ENCODE measurements at places on chromosomes 1 and 21. TPM values are rescaled to one million over a fixed set of nuclear protein-coding genes. Genes with fewer than 3 reads are reported as not detected.

DNA sequence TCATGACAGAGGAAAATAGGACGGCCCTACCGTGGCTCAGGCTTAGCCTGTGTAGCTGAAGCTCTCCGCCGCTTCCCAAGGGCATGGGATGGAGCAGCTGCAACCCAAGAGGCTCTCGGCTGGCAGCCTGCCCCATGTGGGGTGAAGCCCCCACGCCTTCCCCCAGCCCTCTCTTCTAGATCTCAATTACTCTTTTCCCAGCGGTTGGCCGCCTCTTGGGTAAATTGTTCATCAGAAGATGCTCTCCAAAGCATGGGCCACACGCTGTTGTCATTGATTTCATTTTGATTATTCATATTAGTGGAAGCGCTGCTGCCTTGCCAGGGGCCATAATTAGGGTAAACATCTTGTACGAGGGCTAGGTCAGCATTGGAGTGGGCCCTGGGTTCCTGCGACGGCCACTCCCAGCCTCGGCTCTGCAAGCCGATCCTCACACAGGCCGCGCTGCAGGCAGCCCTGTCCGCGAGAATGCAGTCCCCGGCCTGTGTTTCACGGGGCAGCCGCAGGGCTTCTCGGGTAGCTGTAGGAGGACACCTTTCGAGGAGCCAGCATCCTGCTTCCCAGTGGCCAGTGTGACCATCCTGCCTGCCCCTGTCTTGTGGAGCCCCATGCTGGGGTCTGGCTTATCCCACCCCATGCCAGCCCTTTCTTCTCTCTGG, 114.4 kb upstream of the VAMP3 start:
- no peak for DNase-seq

GRCh38 chr1:9538669-9539164, 548 bp upstream of the SLC25A33 start:
- DNase-seq, result no peak

Gene DDX59
- 17.9 TPM for total RNA-seq

Gene MYOG
- not detected for total RNA-seq

GRCh38 chr1:10292188-10292587, 81.8 kb downstream of the KIF1B start:
- DNase-seq, result no peak

Gene HES2
- 41.8 TPM for total RNA-seq

GRCh38 chr1:182111496-182111895, 50.0 kb upstream of the ZNF648 start:
- DNase-seq, result no peak

Gene S100A1
- total RNA-seq, result not detected

GRCh38 chr1:24468685-24469316, 33.8 kb upstream of the RCAN3 start:
- DNase-seq, result no peak

DNA sequence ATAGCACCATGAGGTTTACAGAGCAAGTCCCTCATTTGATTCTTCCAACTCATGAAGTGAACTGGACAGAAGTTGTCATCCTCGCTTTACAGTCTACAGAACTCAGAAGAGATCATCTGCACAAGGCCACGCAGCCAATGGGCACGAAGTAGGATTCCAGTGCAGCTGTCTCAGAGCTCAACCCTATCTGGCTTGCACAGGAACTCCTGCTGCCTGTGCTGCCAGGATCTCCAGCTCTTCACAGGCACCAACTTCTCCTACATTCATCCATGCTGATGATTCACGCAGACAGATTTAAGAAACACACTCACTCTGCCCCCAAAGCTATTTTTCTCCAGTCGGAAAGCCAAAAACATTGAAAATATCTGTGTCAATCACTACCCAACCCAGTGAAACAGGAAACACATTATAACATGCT, 157.0 kb downstream of the RERE start:
- no peak for DNase-seq

Gene BCL2L15
- 0.23 TPM for total RNA-seq

DNA sequence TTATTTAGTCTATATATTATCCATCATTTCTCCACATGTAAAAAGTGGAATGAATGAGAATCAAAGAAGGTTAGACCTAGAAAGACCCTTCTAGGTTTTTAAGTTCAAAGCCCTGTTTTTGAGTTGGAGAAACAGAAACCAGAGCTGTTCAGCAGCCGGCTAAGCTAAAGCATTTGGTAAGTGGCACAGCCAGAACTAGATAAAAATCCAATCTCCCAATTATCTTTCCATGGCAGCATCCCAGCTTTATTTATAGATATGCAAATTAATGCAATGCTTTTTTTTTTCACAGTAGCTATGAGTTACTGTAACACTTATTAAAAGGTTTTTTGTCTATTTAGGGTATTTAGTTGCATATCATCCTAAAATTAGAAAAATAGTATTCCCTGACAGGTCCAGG, 85.1 kb downstream of the NIBAN1 start:
- no peak for DNase-seq

DNA sequence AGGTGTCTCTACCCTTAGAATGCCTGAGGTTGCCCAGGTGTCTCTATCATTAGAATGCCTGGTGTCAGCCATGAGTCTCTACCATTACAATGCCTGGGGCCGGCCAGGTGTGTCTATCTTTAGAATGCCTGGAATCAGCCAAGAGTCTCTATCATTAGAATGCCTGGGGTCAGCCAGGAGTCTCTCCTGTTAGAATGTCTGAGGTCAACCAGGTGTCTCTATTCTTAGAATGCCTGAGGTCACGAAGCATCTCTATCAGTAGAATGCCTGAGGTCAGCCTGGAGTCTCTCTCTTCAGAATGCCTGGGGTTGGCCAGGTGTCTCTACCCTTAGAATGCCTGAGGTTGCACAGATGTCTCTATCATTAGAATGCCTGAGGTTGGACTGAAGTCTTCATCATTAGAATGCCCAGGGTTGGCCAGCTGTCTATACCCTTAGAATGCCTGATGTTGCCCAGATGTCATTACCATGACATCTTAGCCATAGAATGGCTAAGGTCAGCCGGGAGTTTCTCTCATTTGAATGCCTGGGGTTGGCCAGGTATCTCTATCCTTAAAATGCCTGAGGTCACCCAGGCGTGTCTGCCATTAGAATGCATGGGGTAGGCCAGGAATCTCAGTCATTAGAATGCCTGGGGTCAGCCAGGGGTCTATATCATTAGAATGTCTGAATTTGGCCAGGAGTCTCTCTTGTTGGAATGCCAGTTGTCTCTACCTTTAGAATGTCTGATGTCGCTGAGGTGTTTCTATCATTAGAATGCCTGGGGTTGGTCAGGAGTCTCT, 44.0 kb downstream of the RNF187 start:
- no peak for DNase-seq

GRCh38 chr1:208807446-208808127, 563.4 kb upstream of the PLXNA2 start:
- DNase-seq, result no peak

Gene DPYD
- 6.4 TPM for total RNA-seq

- DNase-seq, result no peak
These were observed 278.3 kb upstream of the NRIP1 start for GRCh38 chr21:15343066-15343465.

Gene LYSMD1
- 5.9 TPM for total RNA-seq

Gene CFAP141
- not detected for total RNA-seq

Gene TMEM53
- total RNA-seq, result 3.9 TPM

Gene GBP3
- total RNA-seq, result 47.3 TPM

Gene GJA4
- 62.1 TPM for total RNA-seq

DNA sequence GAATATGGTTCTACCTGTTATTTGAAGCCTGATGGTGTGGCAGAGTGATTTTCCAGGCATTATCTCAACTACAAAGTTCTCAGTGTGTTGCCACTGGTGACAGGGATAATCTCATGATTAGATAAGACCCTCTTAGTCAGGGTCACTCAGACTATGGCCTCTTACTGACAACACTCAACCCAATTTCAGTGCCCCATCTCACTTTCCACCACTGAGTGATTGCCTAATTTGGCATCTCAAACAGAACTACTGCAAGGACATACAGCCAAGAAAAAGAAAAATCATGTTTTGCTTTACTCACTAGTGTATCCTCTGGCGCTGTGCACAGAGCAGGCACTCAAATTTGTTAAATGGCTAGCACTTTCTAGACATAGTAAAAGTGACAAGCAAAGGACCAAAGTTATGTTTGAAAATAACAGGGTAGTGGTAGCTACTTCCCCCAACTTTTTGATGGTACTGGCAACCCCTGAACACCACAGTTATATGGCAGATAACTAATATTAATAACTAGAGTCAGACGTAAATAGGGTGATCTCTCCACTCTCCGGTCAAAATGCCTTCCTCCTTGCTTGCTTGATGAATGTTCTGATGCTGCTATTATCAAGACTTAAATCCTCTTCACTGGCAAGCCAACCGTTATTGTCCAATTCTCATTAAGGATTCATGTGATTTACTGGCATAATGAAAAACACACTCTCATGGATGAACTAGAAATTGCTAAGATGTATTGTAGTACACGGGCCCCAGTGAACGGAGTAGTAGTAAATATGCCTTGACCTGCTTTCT, 37.1 kb upstream of the SLC30A10 start:
- no peak for DNase-seq

Gene OR2L8
- not detected for total RNA-seq

- no peak for DNase-seq
These were observed 40.2 kb upstream of the CYP4X1 start for GRCh38 chr1:46983166-46983829.

Gene CYP4A11
- total RNA-seq, result not detected

Gene FAM72D
- 0.48 TPM for total RNA-seq

Gene TMEM269
- total RNA-seq, result not detected

Gene GBP2
- total RNA-seq, result 52.7 TPM

DNA sequence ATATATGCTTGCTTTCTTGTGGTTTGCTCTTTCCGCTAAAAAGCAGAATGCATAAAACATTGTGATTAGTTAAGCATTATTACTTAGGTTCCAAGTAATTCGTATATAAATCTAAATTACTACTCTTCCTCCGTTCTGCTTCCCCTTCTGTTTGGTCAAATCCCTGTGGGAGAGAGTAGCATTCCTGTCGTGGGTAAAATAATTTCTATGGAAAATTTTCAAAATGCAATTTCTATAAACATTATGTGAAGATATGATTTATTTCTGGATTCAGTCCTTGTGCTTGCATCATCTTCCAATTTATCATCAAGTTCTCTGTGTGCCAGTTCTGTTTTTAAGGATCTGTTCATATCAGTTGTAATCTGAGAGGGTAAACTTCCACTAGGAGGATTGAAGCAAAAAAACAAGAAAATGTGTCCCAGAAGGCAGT, 7.2 kb upstream of the WARS2 start:
- no peak for DNase-seq

DNA sequence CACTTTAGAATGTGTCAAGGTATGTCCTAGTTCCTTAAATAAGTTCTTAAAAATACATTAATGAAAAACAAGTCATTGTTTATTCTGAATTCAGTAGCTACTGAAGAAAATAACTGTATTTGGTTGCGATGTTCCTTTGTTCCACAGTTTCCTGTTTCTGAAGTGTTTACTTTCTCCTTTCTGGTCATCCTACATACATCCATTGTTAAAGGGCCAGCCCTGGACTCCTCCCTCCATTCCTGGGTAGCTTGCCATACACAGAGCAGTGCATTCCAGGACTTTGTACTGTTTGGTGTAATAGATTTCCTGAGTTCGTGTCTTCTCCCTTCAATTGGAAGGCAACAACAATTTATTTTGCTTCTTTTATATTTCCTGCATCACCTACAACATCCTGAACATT, 845.4 kb upstream of the CXADR start:
- no peak for DNase-seq

DNA sequence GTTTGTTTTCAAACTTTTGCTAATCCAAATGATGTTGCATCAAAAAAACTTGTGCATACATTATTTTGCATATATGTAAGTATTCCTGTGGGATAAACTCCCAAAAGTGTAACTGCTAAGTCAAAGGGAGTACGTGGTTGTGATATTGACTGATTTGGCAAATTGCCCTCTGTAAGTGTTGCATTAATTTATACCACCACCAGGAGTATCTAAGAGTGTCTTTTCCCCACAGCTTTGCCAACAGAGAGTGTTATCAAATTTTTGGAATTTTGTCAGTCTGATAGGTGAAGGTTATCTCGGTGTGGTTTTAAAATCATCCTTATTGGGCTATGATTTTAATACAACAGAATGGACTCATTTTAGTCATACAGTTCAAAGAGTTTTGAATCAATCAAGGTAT, 30.1 kb upstream of the PARP1 start:
- DNase-seq, result no peak

Gene ARV1
- total RNA-seq, result 23.2 TPM

DNA sequence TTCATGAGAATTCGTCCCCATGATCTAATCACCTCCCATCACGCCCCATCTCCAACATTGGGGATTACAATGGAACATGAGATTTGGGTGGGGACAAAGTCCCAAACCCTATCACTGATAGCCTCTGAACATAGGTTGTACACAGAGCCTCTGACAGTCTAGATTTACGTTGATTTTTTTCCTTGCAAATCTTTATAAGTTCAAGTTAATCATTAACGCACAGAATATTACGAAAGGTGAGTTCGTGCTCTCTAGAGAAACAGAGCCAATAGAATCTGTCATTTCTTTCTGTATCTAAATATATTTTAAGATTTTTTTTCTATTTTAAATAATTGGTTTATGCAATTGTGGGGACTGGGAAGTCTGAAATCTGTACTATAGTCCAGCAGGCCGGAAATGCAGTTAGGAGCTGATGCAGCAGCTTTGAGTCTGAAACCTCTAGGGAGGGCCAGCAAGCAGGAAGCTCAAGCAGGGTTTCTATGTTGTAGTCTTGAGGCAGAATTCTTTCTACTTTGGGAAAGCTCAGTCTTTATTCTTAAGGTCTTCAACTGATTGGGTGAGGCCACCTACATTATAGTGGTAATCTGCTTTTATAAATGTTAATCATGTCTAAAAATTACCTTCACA, 61.0 kb downstream of the SELENOF start:
- DNase-seq, result no peak

- no peak for DNase-seq
These were observed 65.6 kb downstream of the KCNJ15 start for GRCh38 chr21:38322311-38322950.

- no peak for DNase-seq
These were observed 48.9 kb downstream of the MEF2D start for GRCh38 chr1:156451505-156452160.

DNA sequence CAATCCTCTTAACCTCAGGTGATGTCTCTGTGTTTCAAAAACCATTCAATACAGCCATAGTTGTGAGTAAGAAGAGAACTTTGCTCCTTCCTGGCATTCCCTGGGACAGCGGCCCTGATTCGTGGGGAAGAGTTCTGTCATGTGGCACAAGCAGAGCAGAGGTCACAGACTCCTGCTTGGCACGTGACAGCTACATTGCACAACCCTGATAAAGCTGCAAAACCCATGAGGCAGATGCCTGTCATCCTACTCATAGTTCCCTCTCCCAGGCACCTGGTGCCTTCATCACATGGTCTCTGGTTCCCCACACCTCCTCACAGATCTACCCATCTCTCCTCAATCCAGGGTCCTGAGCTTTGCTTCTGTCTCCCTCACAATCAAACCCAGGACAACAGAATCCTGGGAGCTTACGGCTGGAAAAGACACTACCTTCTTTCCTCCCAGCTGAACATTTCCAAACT, 70.8 kb downstream of the PLPP3 start:
- no peak for DNase-seq

GRCh38 chr1:36366091-36366661, 19.5 kb downstream of the STK40 start:
- DNase-seq, result no peak

GRCh38 chr1:2277741-2278488, 49.8 kb downstream of the SKI start:
- no peak for DNase-seq

Gene KCNA10
- not detected for total RNA-seq

Gene ETV3L
- total RNA-seq, result not detected
